ENCODE measurements at places on chromosomes 4 and X.

DNA sequence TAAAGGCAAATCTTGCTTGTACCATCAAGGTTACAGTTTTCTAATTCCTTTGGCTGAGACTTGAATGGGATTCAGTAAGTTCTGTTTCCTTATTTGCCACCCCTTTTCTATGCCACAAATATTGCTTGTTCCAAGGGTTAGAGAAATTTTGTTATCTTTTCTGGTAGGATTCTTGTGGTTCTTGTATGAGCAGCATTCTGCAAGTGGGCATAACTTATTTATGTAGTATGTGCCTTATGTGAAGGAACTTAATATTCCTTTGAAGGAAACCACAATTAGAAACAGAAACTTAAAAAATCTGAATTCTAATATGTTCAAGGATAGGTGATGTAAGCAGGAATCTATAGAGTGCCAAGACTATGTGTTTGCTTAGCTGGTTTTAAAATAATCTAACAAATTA, 53.1 kb upstream of the TSPAN5 start:
- H3K27ac ChIP-seq = no peak overlapping the region
- DNase-seq = no peak
- H3K4me3 ChIP-seq = no peak overlapping the region
- H3K36me3 ChIP-seq = no peaks in the 10 kb centered on the region
- no peaks in the 10 kb centered on the region for H3K27me3 ChIP-seq

DNA sequence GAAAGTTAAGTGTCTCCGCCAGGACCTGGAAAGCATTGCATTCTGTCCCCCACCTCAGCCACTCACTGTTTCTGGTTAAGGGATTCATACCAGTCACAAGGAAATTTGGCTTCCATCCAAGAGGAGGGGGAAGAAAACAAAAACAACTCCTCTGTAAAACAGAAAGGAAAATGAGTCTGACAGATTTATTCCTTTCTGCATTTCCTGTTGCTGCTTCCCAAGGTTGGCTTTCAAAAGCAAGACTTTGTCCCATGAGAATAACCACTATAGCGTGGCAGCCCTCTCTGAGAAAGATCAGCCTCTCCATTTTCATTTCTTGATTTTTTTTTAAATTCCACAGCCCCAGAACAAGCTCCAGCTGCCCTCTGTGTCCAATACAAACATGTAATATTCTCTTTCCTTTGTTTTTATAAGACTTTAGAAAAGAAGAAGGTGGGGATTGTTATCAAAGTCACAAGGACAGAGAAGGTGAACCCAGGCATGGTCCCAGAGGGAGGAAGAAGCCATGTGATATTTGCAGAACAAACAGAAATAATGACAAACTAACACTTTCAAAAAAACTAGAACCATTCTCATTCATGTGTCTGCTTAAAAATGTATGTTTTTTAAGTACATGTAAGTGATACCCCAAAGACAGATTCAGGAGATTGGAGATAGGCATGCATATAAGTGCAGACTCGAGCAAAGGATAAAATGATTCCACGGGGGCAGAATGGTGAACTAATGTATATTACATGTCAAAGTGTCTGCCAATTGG, 90.7 kb upstream of the DCLK2 start:
- no peaks in the 10 kb centered on the region for H3K4me1 ChIP-seq
- H3K36me3 ChIP-seq = no peaks in the 10 kb centered on the region
- no peak for DNase-seq

- H3K27ac ChIP-seq = no peak overlapping the region
- no peak for DNase-seq
- H3K4me3 ChIP-seq = no peak overlapping the region
- no peaks in the 10 kb centered on the region for H3K36me3 ChIP-seq
- no peaks in the 10 kb centered on the region for H3K27me3 ChIP-seq
- H3K4me1 ChIP-seq = peaks cover 2% of the 10 kb centered on the region
These were observed 18.6 kb upstream of the CPE start for GRCh38 chr4:165360041-165360695.

- H3K36me3 ChIP-seq = no peaks in the 10 kb centered on the region
- no peak overlapping the region for H3K27ac ChIP-seq
- no peak for DNase-seq
These were observed 44.9 kb downstream of the FIP1L1 start for GRCh38 chr4:53422367-53422766.

GRCh38 chr4:120052856-120053255, 13.8 kb downstream of the MAD2L1 start:
- no peak overlapping the region for H3K27ac ChIP-seq
- H3K4me1 ChIP-seq = no peaks in the 10 kb centered on the region
- no peak overlapping the region for H3K4me3 ChIP-seq
- no peaks in the 10 kb centered on the region for H3K36me3 ChIP-seq

DNA sequence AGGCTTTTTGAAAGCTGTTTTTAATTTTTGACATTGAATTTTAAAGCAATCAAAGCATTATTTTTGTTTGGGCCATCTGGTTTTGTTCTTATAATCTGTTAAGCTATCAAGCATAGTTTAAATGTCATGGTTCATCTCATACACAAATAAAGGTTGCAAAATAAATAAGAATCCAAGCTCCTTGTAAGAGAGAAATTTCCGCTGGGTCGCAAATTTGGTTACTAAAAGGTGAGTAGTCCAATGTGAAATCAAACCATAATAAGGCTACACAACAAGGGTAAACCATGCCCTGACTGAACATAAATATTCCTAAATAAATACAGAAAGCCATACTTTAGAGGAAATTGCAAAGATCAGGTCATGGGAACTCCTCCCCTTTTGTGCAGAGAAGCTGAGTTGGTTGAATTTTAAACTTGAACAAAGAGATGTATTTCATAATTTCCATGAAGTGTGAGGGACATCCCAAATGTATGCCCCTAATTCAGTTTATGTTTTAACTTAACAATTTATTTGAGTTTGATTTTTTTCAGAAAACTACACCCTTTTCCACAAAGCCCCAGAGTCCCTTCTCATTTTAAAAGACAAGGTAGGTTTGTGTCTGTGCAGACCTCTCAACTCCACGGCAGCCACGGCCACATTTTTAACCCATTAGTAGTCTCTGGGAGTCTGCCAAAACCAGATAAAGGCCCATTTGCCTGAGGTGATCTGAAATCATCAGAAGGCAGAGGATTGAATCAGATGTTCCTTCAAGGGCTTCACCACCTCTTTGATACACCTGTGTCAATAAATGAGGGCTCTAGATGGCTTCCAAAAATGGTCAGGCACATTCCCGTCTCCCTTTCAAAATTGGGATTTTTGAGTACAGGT, 85.2 kb downstream of the PLAC1 start:
- no peak for DNase-seq
- H3K4me1 ChIP-seq = no peaks in the 10 kb centered on the region
- H3K4me3 ChIP-seq = no peak overlapping the region
- no peak overlapping the region for H3K27ac ChIP-seq
- no peaks in the 10 kb centered on the region for H3K36me3 ChIP-seq

GRCh38 chrX:95919605-95920004, 765.0 kb upstream of the DIAPH2 start:
- H3K4me3 ChIP-seq = no peak overlapping the region
- H3K36me3 ChIP-seq = no peaks in the 10 kb centered on the region
- H3K4me1 ChIP-seq = no peaks in the 10 kb centered on the region
- H3K27me3 ChIP-seq = no peaks in the 10 kb centered on the region
- no peak overlapping the region for H3K27ac ChIP-seq

Measured in mesendoderm (in vitro differentiated cells).